ENCODE measurements at places on chromosomes 5 and 9.

DNA sequence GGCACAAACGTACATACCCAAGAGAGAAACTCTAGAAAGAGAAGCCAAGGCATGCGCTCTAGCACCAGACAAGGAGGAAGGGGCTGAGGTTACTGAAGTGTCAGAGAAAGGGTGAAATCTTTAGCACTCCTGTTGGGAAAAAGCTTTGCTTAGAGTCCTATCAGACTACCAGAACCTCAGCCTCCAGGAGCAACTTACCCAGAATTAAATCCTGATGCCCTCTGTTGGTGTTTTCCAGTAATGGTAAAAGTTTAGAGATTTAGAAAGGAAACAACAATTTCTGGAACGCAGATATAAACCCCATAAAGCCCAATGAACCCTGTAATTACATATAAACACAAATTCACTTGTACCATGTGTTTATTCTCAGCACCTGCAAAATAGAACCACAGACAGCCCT lies 33.2 kb upstream of the ASTN2 start:
- DNase-seq = no peak

GRCh38 chr5:67518227-67518626 lies 321.6 kb upstream of the CD180 start:
- DNase-seq = no peak

GRCh38 chr5:141772281-141772680 lies 90.3 kb upstream of the ARAP3 start:
- DNase-seq = no peak

DNA sequence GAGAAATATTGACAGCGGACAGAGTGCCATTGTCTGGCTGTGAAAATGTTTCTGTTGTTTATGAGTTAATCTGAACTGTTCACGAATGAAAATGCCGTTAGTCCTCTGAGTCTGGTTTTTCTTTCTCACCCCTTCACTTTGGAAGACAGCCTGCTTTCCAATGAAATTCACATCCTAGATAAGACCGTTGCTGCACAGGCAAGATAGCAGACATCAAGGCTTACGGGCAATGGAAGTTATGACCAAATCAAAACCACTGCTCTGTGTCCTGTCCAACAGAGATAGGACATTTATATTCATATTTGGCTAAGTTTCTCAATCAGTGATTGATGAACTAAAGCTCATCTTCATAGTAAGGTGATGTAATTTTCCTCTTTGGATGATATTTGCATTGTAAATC lies 180.0 kb upstream of the DMAC1 start:
- no peak for DNase-seq

- no peak for DNase-seq
Measured at GRCh38 chr9:79917421-79917820, 345.7 kb downstream of the TLE4 start.

- DNase-seq = no peak
Measured at GRCh38 chr5:33244441-33245150, 196.2 kb upstream of the TARS1 start.

DNA sequence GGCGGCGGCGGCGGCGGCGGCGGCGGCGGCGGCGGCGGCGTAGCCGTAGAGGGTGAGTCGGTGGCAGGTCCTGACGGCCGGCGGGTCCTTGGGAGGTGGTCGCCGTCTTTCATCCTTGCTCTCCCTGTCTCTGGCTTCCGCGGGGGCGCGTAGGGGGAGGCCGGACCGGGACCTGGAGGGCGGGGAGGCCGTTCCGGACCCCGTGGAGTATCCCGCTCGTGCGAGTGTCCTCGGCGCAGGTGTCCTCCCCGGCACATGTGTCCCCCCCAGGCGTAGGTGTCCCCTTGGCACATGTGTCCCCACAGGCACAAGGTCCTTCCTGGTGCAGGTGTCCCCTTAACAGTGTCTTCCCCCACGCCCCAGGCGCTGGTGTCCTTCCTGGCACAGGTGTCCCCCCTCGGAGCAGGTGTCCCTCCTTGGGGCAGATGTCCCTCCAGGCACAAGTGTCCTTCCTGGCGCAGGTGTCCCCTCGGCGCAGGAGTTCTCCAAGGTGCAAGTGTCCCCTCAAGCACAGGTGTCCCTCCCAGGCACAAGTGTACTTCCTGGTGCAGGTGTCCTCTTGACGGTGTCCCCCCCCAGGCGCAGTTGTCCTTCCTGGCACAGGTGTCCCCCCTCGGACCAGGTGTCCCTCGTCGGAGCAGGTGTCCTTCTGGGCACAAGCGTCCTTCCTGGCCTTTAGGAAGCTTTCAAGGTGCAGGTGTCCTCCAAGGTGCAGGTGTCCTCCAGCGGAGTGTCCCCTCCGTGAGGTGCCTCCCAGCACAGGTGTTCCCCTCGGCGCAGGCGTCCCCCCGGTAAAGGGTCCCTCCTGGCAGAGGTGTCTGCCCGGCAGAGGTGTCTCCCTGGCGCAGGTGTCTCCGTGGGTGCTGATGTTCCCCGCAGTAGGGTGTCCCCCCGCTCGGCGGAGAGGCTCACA lies 519 bp downstream of the EXOC3 start:
- DNase-seq = no peak

DNA sequence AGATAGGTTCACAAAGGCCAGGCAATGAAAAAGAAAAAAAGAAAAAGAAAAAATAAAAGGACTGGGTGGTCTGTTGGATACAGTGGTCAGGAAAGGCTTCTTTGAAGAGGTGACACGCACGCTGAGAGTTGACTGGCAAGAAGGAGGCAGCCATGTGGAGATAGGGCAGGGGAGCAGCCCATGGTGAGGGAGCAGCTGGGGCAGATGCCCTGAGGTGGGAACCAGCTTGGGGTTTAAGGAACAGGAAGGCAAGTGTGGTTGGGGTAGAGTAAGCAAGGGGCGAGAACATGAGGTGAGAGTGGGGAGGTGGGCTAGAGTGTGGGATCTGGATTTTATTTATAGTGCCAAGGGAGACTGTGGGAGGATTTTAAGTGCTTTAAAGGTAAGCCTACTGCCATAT lies 6.8 kb downstream of the ENHO start:
- no peak for DNase-seq

- DNase-seq = no peak
Measured at GRCh38 chr5:110048491-110048890, 358.8 kb downstream of the MAN2A1 start.

- peak; percentile 48 for DNase-seq
Measured at GRCh38 chr5:172453986-172454357, 353 bp downstream of the SH3PXD2B start.

- DNase-seq = no peak
Measured at GRCh38 chr5:148177207-148177606, 8.9 kb downstream of the SPINK14 start.

GRCh38 chr5:64880821-64881220 lies 112.1 kb downstream of the CWC27 start:
- DNase-seq = no peak

- DNase-seq = no peak
Measured at GRCh38 chr5:32307769-32308194, 5.0 kb downstream of the MTMR12 start.

DNA sequence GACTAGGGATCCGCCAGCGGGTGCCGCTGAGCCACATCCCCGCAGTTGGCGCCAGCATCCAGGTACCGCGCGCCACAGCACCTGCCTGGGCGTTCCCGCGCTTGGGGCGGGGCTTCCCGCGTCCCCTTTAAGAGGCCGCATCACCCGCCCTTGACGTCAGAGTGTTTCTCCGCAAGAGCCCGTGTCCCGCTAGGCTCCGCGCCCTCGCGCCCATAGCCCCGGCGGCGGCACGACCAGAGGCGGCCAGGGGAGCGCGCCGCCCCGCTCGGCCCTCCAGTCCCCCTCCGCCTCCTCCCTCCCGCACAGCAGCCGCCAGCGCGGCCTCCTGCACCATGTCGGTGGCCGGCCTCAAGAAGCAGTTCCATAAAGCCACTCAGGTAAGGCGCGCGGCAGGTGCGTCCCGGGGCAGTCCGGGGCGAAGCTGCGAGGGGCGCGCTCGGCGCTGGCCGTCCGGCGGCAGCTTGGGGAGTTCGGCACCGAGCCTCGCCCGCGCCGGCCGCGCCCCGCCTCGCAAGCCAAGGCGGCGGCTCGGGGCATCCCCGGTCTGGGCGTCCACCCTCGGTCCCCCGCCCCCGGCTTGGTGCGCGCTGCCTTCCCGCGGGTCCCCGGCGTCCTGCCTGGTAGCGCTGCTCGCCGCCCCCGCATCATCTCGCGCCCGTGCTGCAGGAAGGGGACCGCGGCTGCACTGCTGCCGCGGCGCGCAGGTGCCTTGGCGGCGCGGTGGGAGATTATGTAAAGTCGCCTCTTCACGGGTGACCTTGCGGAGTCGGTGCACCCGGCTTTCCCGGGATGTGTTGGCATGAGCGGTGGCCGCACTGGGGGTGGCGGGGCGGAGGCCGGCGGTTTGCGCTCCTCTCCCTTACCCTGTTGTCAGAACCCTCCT lies at the start of gene SH3GL2:
SH3GL2 (plus strand) TSS at position 156 of the 883 bp plus-strand sequence.
- DNase-seq = peak; percentile 29

- DNase-seq = no peak
Measured at GRCh38 chr5:96157841-96158291, 196.2 kb upstream of the ELL2 start.

GRCh38 chr9:134214386-134214765 lies 50.0 kb upstream of the RNU6ATAC start:
- no peak for DNase-seq

- no peak for DNase-seq
Measured at GRCh38 chr5:55360190-55360589, 52.4 kb downstream of the MTREX start.

DNA sequence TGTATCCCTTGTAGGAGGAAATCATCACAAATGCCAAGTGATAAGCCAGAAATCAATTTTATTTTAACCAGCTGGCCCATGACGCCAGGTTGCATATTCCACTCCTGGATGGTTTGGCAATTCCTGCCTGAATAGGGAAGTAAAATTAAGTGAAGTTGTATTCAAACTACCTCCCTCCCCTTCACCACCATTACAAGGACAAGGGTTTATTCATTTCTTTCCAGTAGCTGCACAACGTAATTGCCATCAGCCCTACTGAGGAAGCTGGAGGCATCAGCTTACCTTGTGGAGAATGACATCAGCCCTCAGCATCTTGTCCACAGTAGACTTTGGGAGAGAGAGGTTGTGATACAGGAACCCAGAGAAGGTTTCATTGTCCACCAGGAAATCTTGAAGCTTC lies 66.6 kb downstream of the ABCA1 start:
- DNase-seq = no peak

All from lung microvascular endothelial cell (primary cell).